ENCODE measurements at places on chromosomes 3 and 15.

DNA sequence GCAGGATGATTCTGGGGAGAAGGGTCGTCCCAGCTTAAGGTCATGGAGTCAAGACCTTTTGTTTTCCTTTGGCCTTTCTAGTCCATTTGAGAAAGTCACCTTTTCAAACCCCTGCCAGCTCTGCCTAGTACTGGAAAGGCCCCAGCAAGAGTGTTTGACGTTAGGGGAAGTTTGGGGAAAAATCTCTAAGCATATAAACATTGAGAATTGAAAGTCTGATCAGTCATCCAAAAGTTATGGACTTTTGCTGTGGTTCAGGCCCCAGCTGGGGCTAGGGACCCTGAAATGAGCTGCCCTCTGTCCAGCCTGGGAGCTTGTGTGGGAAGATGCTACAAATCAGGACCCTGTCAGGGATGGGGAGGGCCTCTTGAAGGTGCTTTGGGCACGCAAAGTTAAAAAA is 21.6 kb downstream of the SLC6A6 start:
- no peak for DNase-seq

- DNase-seq = no peak
Observed at GRCh38 chr3:176328666-176329065, 868.6 kb downstream of the TBL1XR1 start.

DNA sequence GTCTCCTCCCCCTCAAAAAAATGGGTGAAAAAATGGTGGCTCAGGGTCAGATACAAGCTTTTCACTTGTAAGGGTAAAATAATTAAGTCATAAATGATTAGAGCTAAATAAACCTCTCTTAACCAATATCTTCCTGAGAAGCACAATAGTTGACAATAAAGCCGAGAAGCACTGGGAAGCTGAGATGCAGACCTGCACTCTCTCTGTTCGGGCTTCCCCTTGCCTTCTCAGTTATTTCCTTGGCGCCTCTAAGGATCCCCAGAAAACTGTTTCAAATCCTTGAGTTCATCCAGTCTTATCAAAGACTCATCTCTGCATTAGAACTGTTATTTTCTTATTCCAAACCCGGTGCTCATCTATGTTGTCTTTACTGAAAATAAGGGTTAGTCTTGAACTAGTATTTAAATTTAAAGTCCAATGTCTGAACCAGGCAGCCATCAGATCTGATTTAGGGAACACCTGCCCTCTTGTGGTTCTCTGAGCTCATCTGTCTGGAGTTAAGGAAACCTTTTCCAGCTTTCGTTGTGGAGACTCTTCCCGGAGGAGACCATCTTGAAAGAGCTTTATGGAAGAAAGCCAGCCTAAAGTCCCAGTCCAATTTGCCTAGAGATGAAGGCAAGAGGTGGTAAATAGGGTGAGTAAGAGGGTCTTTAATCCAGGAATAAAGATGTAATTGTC is 256.4 kb upstream of the MCTP2 start:
- DNase-seq = peak; percentile 72

DNA sequence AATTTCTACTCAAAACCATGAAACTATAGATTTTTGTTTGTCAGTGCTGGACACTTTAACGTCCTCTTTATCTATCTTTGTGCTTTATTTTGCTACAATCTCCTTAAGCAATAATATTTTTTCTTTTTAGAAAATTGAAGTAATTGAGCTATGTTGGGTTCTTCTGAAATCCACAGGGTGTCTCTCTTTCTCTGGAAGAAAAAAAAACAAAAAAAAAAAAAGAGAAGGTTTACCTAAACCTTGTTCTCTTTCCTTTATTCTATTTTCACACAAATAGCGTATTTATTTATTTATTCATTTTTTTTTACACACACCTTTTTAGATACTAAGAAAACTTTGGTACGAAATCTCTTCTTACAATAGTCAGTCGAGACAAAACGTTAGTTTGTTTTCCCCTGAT is 601.0 kb downstream of the EDEM1 start:
- DNase-seq = no peak

DNA sequence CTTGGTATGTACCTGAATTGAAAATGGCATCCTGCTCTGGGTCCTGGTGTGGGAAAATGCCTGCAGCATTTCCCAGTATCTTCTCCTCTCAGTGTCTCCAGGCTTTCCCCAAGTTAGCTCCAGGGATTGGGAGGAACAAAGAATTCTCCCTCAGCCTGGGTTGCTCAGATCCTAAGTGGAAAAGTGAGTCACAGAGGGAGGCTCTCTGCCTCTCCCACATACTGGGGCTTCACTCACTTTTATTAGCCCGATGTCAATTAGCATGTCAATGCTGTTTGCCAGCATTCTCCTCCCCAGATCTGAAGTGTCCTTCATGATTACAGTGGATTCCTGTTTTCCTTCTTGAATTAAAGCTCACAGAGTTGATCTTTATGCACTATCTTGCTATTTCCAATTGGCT is 655.0 kb downstream of the EPHA3 start:
- no peak for DNase-seq
